Right ventricle myocardium inferior (tissue), 1 donor: ENCODE measurements at places on chromosomes 1 and 21.
A peak's percentile ranks its signal among the peaks of the same experiment; 100 is the strongest.

- no peak for DNase-seq
Measured at GRCh38 chr1:44236490-44237272, 23.4 kb downstream of the DMAP1 start.

- no peak for DNase-seq
Measured at GRCh38 chr21:15276243-15276642, 211.4 kb upstream of the NRIP1 start.

- DNase-seq, result no peak
Measured at GRCh38 chr1:26768755-26769154, 19.0 kb upstream of the PIGV start.

- DNase-seq, result no peak
Measured at GRCh38 chr1:230141021-230141648, 74.1 kb downstream of the GALNT2 start.

DNA sequence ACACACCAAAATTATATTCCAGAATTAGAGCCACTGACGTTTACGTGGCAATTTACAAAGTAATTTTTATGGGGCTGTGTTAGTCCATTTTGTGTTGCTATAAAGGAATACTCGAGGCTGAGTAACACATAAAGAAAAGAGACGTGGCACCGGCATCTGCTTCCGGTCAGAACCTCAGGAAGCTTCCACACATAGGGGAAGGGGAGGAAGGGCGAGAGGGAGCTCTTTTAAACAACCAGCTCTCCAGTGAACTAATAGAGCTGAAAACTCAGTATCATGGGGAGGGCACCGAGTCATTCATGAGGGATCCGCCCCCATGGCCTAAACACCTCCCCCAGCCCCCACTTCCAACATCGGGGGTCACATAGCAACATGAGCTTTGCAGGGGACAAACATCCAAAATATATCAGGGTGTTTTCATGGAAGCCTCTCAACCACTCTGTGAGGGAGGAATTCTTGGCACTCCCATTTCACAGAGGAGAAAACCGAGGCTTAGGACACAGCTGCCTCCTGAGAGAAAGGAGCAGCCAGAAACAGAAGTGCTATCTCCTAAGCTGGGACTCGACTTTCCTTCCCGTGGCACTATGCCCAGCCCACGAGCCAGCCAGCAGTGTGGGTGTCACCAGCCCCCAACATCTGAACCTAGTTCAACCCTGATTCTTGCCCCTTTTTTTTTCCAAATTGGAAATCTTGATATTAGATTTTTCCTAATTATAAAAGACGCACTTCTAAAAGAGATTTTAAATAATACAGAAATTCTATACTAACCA, 29.2 kb downstream of the MIS18A start:
- no peak for DNase-seq

GRCh38 chr1:224157316-224157715, 25.7 kb upstream of the DEGS1 start:
- no peak for DNase-seq

- DNase-seq, result no peak
Measured at GRCh38 chr1:100760511-100760910, 41.0 kb downstream of the VCAM1 start.

- DNase-seq, result no peak
Measured at GRCh38 chr1:114274621-114275317, 121.1 kb upstream of the SYT6 start.

DNA sequence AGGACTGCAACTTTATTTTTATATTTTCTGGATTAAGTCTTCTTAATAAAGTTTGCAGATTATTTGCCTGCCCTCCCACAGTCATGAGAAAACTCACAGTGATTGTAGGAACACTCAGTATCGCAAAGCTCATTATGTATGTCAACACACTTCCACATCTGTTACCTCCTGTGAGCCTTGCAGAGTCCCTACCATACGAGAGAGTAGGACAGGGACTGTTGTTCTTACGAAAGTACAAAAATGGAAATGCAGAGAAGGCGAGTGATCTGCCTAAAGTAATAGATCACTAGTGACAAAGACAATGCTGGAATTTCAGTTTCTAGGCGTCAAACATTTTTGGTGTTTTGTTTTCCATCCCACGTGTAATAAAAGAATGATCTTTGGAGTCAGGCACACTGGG, 131.7 kb downstream of the SYT2 start:
- DNase-seq, result no peak

DNA sequence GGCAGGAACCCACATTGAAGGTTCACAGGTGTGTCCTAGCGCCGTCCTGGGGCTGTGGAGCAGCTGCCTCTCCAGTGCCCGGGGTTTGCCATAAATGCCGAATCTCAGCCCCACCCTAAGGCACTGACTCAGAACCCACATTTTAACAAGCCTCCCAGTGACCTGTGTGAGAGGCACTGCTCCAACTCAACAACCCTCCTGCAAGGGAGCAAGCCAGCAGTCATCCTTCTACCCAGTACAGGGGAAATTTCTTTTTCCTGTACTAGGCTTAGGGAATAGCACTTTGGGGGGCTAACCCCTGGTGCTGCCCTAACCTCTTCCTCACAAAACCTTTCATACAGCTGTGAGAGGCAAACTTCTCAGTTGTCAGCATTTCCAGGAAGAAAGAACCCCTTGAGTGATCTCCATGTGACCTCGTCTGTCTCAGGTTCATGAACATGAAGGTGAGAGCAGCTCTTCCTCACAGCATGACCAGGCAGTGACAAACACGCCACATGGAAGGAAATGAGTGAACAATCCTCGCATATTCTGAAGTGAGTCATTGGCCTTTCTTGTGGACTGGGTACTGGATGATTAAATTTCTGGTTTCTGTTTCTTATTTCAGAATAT, 11.4 kb upstream of the BCAR3 start:
- DNase-seq, result no peak

GRCh38 chr1:118122234-118123004, 62.6 kb downstream of the SPAG17 start:
- DNase-seq, result no peak

GRCh38 chr1:22557341-22557950, 5.8 kb upstream of the EPHA8 start:
- peak; percentile 27 for DNase-seq

GRCh38 chr1:245086389-245086969, 68.3 kb upstream of the KIF26B start:
- DNase-seq, result no peak

GRCh38 chr1:208006258-208006920, 95.5 kb upstream of the CD34 start:
- DNase-seq, result no peak

- no peak for DNase-seq
Measured at GRCh38 chr1:67537667-67538018, 107.4 kb upstream of the SERBP1 start.

DNA sequence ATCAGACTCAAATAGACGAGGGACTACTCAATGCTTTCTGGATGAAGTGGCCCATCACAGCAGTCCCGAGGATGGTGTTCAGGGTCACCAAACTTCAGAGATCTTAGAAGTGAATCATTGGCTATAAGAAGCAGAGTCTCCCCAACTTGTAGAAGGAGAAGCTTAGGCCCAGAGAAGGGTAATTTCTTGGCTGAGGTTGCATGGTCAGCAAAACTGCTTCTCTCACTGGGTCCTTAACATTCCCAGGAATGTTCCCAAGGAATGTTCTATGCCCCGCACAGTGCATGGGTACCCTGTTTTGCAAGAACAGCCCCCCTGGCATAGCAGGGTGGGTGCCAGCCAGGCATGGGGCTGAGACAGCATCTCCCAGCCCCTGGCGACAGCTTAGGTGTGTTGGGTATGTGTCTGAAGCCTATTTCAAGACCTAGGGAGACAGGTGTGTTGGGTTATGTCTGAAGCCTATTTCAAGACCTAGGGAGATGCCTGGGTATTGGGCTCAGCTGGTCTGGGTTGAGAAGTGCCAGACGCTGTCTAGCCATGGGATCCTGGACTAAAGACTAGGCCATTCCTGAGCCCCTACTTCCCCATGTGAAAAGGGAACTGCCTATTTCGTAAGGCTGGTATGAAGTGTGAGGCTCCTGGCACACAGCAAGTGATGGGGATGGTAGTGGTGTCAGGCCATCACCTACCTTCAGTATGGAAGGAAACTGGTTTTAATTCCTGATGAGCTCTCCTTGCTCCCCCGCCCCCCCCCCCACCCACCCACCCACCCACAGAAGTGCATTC, 26.1 kb downstream of the PADI6 start:
- no peak for DNase-seq

GRCh38 chr1:221069178-221069903, 190.1 kb downstream of the HLX start:
- no peak for DNase-seq

DNA sequence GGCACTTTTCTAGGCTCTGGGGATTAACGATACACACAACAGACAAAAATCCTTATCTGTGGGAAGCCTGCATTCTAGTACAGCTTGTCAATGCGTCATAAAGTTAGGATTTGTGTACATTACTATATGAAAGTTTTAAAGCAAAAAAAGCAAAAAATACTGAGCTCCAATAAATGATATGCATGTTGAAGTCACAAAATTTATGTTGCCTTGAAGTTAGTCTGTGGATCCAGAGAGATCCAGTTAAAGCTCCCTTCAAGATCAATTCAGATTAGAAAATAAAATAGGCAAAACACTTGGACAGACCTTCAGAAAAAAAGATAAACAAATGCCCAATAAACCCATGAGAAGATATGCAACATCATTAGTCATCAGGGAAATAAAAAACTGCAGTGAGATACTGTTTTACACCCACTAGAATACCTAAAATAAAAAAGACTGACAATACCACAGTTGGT, 33.1 kb upstream of the KCNQ4 start:
- DNase-seq, result no peak
